ENCODE measurements at places on chromosomes 6 and 20.

DNA sequence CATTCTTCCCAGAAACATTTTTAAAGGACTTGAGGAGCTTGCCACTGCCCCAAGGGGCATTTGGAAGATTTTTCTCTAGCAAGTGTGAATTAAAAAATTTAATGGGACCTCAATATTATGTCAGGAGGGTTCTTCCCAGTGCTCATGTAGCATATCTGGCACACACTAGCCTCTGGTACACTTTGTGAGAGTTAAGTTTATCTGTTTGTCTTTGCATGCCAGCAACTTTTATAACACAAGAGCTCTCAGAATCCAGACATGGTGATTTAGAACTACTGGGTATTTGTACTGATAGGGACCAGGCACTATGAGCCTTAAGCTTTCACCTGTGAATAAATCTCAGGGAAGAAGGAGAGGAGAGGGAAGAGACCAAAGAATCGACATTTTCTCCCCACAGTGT is 12.9 kb downstream of the SPINT3 start:
- DNase-seq = no peak

GRCh38 chr20:6038256-6038655 is 15.6 kb downstream of the LRRN4 start:
- DNase-seq = no peak

- DNase-seq = no peak
Measured at GRCh38 chr6:30463651-30464618, 25.4 kb upstream of the HLA-E start.

DNA sequence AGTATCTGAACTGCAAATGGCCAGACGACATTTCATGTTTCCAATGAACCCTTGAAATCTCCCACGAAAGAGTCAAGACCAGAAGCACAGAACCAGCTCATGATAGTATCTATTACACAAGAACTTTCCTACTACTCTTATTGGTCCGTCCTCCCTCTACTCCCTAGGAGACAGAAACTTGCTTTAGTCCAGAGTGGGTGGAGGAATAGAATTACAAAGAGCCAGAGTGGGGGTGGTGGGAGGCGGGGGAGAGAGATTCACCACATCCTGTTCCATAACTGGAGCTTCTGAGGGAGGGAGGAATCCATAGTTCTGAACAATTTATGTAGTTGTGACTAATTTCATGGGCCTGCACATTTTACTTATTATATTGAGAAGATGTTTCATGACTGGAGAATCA is 18.5 kb upstream of the WFDC10A start:
- no peak for DNase-seq

DNA sequence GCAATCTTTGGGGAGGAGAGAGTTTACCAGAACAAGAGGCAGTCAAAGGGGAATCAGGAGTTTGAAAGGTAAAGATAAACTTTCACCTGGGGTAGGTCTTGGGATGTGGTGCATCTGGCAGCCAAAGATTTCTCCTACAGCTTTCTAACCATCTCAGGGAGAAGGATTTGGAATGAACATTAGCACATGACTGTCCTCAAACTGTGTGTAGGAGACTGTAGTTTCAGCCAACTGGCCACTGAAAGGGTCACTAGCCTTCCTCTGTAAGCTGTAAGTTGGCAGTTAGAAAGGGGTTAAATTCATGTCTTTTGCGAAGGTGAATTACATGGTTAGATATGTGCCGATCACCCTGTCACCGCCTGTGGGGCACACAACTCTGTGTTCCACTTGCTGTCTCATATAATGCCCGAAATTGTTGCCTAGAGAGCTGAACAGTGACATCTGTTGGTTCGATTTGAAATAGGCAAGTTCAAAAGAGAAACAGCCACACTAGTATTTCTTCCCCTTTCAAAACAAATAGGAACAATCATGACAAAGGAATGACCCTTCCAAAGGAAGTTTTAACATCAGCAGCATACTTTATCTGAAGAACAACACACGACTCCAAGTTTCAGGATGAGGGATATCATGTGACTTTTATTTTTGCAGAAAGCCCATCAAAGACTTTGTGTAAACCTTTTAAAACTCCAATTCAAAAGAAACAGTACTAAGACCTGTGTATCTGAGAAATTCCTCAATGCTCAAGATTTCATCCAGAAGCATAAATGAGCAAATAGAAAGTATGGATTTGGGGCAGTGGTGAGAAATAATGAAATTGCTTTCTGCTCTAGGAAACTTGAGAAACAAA is 1.1 kb upstream of the OPN5 start:
- DNase-seq = no peak

DNA sequence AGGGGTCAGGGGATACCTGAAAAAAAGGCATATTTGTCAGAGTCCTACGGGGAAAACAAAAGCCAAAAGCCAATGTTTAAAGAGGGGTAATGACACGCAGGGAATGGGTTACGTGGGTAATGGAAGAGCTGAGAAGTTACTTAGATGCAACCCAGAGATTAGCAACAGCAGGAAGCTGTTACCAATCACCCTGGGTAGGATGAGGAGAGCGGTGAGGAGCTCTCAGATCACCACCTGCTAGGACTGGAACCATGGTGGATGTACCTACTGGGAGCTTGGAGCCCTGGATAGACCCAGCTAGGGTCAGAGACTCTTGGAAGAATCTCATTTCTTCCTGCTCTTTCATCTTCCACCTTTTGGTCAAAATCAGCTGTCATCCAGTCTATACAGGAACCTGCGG is 51.2 kb upstream of the RNF24 start:
- no peak for DNase-seq

DNA sequence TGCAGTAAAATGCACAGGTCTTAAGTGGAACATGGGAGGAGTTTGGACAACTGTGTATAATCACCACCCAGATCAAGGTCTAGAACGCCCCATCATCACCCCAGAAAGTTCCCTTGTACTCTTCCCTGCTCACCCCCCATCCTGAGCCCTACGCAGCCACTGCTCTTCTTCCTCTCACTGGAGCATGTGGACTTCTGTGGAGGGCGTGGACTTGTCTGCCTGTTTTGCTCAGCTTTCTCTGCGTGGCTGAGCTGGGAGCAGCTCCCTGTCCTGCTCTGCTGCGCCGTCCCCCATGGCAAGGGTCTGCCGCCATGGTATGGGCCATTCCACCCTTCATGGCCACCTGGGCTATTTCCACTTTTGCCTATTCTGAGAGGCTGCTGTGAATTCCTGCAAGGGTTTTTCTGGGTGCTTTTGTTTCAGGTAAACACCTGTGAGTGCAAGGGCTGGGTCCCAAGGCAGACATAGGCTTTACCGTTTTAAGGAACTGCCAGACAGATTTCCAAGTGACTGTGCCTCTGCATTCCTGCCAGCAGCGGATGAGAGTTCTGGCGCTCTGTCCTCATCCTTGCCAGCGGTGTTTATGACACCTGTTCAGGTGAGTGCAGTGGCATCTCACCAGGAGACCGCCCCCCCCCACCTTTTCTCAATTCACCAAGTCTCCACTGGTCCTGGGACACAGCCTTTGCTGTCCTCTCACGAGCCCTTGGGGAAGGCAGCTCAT is 19.7 kb downstream of the PCK1 start:
- no peak for DNase-seq

- DNase-seq = no peak
Measured at GRCh38 chr20:8476021-8476420, 344.0 kb downstream of the PLCB1 start.

DNA sequence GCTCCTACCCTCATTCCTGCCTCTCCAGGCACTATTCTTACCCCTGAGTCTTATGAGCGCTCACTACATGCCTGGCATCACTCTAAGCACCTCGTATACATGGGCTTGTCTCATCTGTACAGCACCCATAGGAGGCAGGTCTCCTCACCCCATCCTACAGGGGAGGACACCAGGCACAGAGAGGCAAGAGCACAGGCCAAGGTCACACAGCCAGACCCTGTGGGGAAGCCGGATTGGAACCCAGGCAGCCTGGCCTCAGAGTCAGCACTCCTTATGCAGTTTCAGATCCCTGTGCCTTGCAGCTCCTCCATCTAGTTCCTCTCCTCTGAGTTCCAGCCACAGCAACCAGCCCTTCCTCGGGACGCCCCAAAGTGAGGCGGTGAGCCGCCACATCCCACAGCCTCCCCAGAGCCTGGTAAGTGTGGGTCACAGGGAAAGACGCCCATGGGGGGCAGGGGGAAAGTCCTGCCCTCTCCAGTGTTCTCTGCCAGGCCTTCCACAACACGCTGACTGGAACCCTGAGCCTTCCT is 103.3 kb downstream of the NFATC2 start:
- DNase-seq = no peak

GRCh38 chr6:110491299-110491643 is 14.9 kb upstream of the SLC22A16 start:
- DNase-seq = no peak

DNA sequence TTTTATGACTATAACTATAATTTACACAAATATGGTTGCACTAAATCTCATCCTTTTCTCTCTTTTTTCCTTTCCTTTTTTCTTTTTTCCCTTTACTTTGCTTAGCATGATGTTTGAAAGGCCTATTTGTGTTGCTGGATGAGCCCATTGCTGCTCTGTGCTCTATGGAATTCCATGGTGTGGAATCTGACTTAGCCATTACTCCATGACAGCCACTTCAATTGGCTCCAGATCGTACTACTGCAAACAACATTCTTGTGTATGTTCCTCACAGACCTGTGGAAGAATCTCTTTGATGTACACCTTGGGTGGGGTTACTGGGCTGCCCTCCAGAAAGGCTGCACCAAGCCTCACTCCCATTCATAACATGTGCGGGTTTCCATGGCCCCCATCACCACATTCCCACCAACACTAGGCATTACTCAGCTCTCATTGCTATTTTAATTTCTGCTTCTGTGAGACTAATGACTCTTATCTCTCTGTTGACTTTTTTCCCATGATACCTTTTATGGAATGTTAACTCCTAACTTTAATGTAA is 979.0 kb downstream of the KIF16B start:
- no peak for DNase-seq

DNA sequence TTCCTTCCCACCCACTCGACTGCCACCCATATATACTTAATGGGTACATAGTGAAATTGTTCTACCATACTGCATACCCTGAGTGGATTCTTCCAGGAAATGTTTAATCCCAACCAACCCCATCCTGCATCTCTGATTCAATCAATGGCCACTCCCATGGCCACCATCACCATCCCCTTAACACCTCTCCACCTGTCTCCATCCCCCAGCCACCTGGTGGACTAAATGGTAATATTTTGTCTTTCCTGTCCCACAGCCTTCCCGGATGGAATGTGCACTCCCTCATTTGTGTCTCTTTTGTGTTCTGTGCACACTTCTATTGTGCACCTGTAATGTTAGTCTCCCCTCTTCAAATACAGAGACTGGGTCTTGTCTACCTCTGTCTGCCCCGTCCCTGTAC is 259.9 kb downstream of the ALDH8A1 start:
- no peak for DNase-seq

DNA sequence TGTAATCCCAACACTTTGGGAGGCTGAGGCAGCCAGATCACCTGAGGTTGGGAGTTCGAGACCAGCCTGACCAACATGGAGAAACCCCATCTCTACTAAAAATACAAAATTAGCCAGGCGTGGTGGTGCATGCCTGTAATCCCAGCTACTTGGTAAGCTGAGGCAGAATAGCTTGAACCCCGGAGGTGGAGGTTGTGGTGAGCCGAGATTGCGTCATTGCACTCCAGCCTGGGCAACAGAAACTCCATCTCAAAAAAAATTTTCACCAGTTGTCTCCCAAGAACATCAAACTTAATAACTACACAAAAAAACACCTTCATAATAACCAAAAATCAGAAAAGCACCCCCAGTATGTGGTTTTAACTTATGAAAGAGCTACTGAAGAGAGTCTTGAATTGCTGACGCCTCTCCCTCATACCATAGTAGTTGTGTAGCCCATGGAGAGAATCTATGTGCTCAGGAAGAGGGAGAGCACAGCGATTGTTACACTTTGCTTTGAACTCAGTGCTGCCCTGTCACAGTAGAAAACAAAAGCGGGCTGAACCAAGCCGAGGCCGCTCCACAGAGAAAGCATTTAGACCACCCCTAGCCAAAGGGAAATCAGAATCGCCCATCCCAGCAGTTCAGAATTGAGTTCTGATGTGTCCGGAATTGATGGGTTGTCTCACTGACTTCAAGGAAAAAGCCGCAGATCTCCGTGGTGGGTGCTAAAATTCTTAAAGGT is 42.0 kb upstream of the GMPR start:
- DNase-seq = no peak

GRCh38 chr6:9173229-9173628 is 737.9 kb upstream of the SLC35B3 start:
- no peak for DNase-seq

DNA sequence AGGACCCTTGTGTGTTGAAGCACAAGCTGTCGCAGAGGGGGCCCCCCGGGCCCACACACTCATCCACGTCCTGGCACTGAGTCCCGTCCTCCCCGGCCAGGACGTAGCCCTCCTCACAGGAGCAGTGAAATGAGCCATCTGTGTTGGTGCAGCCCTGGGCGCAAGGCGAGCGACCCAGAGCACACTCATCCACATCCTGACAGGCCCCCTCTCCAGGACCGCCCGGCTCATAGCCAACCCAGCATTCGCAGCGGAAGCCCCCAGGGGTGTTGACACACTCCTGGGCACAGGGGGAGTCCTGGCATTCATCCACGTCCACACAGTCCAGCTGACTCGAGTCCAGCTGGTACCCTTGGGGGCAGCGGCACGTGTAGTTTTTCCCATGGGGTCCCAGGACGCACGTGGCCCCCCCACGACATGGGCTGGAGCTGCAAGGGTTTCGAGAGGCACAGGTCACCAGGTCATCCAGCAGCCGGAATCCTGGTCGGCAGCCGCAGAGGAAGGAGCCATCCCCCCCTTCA is 1.2 kb downstream of the CD93 start:
- DNase-seq = no peak

GRCh38 chr20:18705910-18706309 is 107.7 kb upstream of the SCP2D1 start:
- no peak for DNase-seq

DNA sequence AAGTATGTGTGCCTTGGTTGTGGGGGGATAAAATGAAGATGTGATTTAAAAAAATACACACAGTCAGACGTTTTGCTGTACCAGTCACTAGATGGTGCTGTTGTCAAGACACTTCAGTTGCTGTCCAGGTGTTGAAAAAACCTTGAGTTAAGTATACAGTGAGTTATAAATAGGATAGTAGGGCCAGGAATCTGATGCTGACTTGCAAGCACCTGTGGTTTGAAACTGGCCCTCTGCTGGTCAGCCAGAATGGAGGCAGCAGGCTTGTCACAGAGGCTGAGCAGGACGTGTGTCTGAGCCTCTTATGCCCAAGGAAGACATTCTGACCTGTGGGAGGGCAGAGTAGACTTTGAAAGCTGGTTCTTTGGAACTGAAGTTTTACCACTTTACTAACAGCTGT is 27.8 kb downstream of the RNF8 start:
- no peak for DNase-seq

DNA sequence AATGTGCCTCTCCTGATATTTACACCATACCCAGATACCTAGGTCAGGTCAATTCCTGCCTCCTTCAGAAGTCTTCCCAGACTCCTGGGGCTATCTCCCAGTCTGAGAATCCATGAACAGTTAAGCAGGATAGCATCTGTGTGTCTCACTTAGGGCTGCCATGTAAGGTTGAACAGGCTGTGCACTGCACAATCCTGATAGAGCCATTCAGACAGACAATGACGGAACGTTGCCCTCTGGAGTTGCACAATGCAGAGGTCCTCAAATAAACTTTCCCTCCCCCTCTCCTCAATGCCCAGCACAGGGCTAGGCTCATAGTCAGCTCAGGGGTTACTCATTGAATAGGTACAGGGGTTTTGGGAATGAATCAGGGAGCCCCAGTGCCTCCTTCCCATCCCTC is 89.7 kb downstream of the CD40 start:
- DNase-seq = no peak

All from activated naive CD8-positive, alpha-beta T cell treated with anti-CD3 and anti-CD28 coated beads, Interleukin-2, amount 50 U/mL, for 16 hours (primary cell).